Stimulated activated CD8-positive, alpha-beta memory T cell treated with anti-CD3 and anti-CD28 coated beads, Interleukin-4, amount 100 ng/mL, for 48 hours (primary cell): ENCODE measurements at places on chromosomes 3 and 15.

DNA sequence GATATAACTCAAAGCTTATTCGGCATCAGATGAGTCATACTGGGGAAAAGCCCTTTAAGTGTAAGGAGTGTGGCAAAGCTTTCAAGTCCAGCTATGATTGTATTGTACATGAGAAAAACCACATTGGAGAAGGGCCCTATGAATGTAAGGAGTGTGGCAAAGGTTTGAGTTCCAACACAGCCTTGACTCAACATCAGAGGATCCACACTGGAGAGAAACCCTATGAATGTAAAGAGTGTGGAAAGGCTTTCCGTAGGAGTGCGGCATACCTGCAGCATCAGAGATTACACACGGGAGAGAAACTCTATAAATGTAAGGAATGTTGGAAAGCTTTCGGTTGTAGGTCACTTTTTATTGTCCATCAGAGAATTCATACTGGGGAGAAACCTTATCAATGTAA is 7.5 kb downstream of the ZNF621 start:
- DNase-seq = no peak

- peak; percentile 51 for DNase-seq
Measured at GRCh38 chr3:195556390-195556789, 13.3 kb upstream of the PPP1R2 start.

DNA sequence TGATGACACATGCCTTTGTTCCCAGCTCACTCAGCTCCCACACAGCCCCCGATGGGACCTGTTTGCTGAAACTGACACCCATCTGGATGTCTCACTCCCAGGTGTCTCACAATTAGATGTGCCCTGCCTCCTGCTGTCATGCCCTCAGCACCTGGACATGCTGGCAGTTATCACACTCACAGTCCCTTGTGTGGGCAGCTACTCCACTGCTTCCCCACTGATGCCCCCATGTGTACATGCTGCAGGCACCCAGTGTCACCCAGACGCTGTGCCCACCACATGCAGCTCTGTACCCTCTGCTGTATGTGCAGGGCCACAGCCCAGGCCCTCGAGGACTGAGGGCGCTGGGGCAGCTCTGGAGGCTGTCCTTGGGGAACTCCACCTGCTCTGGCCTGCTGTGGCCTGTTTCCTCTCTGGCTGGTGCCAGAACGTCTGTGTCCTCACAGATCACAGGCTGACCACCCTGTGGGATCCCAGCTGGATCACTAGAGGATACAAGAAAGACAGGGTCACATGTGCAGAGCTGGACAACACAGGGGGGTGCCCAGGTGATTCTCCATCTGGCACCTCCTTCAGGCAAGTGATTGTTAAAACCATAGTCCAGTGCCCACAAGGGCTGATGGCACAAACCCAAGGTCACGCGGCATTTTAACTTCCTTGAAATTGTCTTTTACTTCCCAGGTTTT is 14.0 kb downstream of the C3orf22 start:
- DNase-seq = peak; percentile 11

- no peak for DNase-seq
Measured at GRCh38 chr15:35720019-35720418, 174.1 kb upstream of the DPH6 start.

DNA sequence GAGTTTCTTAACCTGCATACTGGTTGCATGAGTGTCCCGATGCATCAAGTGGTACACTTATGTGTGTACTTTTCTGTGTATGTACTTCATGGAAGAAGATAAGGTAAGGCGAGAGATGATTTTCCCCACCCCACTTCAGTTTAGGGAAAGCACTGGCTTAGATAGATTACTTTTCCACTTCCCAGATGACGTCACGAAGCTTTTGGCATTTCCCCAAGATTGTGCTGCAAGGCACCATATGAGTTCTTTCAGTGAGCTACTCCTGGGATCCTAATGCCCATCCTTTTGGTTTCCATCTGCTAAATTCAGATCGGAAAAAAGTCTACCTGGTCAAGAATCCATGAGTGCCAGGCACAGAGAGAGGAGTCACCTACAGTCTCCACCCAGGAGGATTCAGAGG is 4.5 kb downstream of the IL17RB start:
- DNase-seq = no peak

GRCh38 chr3:158765518-158766205 is 33.4 kb upstream of the RARRES1 start:
- no peak for DNase-seq

- peak; percentile 70 for DNase-seq
Measured at GRCh38 chr15:39580485-39581241, at the start of gene THBS1. Gene THBS1, plus strand, starts transcription at chr15:39581079. Its CDS starts 779 bp downstream, at chr15:39581858.

DNA sequence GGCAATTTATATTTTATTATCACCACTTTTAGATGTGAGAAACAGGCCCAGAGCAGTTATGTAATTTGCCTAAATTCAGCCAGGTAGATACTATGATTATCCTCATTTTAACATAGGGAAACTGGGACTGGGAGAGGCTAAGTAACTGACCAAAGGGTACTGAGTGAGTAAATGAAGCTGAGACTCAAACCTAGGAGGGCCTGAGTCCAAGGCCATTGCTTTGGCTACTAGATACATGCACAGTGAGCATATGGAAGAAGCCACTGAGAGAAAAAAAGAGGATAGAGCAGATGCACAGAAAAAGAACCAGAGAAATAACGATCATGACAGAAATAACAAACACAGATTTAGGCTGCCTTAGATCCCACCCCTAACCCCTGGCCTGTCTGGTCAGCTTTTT is 33.6 kb downstream of the USF3 start:
- DNase-seq = no peak
